ENCODE measurements at places on chromosomes 2 and 18. TPM values are rescaled to one million over a fixed set of nuclear protein-coding genes. Genes with fewer than 3 reads are reported as not detected.

The LDLRAD4 gene
- total RNA-seq: 44.3 TPM

The RGPD4 gene
- total RNA-seq: 0.31 TPM

The UGT1A4 gene
- total RNA-seq: not detected

The GALNT5 gene
- not detected for total RNA-seq

GRCh38 chr2:15560140-15560987 is 770 bp downstream of the NBAS start:
- peak overlapping the region; percentile 95 for H3K27ac ChIP-seq
- peaks cover 2% of the 10 kb centered on the region for H3K36me3 ChIP-seq
- H3K4me1 ChIP-seq: peaks cover 37% of the 10 kb centered on the region
- H3K27me3 ChIP-seq: peaks cover 7% of the 10 kb centered on the region

DNA sequence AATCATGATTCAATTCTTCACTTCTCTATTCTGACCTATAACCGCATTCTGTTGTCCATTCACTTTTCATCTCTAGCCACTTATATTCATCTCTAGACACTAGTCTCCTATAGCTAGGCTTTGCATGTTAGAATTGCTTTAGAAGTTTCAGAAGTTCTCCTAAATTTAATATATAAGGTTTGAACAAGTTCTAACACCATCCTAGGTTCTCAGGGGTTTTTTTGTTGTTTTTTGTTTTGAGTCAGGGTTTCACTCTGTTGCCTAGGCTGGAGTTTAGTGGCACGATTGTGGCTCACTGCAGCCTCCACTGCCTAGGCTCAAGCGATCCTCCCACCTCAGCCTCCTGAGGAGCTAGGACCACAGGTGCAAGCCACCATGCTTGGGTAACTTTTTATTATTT is 19.9 kb downstream of the WDSUB1 start:
- no peak for DNase-seq
- no peaks in the 10 kb centered on the region for H3K4me1 ChIP-seq
- H3K4me3 ChIP-seq: no peak overlapping the region
- no peak overlapping the region for H3K27ac ChIP-seq

DNA sequence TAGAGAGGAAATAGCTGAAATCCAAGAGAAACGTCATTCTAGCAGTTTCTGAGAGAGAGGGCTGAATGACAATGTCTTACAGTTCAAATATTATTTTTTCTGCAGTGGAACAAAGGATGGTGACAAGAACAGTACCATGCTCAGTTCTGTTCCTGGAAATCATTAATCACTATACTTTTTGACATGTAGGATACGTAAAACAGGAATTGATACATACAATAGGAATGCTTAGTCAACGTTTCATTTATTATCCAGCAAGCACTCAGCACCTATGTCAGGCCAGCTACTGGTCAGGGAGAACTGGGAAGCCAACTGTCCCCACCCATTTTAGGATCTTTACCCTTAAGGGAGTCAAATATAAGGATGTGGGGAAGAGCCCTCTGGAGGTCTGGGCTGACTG is 114.7 kb downstream of the DHRS9 start:
- no peak overlapping the region for H3K4me3 ChIP-seq
- no peaks in the 10 kb centered on the region for H3K4me1 ChIP-seq
- DNase-seq: no peak
- peaks cover 17% of the 10 kb centered on the region for H3K27me3 ChIP-seq

DNA sequence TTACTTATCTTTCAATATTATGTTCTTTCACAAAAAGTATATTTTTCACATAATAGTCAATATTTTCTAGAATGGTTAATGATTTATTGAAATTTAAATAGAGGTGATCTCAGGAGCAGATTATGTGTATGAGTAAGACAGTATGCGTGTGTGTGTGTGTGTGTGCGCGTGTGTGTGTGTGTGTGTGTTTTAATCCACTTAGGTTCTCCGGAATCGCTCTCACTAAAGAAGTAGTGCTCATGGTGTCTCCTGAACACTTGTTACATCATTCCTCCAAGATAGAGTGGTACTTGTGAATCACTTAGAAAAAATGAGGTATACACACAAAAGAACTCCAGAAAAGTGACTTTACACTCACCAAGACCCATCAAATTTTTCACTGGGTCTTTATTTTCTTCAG is 91.0 kb upstream of the KCNH7 start:
- no peaks in the 10 kb centered on the region for H3K4me1 ChIP-seq
- no peaks in the 10 kb centered on the region for H3K27me3 ChIP-seq
- no peak overlapping the region for H3K4me3 ChIP-seq
- H3K27ac ChIP-seq: no peak overlapping the region
- no peak for DNase-seq
- no peaks in the 10 kb centered on the region for H3K36me3 ChIP-seq

- no peak for DNase-seq
- peak overlapping the region; percentile 97 for H3K4me3 ChIP-seq
- peaks cover 56% of the 10 kb centered on the region for H3K4me1 ChIP-seq
- peaks cover 4% of the 10 kb centered on the region for H3K36me3 ChIP-seq
Observed at GRCh38 chr2:157899125-157899839, 23.2 kb upstream of the ACVR1 start.

DNA sequence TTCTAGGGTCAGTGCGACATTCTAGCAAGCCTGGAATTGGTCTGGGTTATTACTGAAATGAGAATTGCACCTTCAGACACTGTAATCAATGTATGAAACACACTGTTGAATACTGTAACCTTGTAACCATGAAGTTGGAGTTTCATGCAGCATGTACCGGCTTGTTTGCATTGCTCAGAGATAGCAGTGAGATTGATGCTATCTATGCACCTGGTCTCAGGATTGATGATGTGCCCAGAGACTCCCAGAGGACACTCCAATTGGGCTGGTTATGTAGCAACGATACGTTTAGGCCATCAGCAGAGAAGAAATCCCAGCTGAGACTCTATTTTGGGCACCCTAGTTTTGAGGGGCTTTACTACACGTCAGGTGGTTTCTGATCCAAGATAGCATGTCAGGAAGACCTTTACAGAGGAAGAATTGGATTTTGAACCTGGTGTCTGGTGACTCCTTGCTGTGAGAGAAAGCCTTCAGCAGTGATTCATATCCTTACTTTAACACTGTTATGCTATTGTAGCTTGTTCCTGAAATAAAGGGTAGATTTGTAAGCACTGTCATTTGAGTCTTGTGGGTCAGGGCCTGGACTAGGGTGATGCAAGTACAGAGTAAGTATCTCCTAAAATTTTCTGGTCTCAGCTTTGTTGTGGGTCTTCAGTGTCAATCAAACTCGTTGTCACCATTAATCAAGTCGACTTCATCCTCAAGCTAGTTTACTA is 305.1 kb upstream of the GULP1 start:
- no peaks in the 10 kb centered on the region for H3K27me3 ChIP-seq
- no peaks in the 10 kb centered on the region for H3K36me3 ChIP-seq
- H3K4me3 ChIP-seq: no peak overlapping the region
- no peak overlapping the region for H3K27ac ChIP-seq

DNA sequence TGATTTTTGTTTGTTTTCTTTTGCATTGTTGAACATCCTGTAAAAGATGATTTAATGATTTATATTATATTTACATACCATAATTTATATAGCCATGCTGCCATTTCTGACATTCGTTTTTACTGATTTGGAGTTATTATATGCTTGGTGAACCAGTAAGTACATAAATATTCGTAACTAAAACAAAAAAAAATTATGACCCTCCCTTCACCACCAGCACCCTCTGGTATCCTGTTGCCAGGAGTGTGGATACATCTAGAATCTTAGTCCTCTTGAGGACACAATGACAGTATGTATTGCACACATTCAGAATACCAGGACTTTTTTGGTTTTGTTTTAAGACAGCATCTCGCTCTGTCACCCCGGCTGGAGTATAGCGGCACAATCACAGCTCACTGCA is 43.9 kb upstream of the B3GNT7 start:
- no peak overlapping the region for H3K27ac ChIP-seq
- H3K4me1 ChIP-seq: peaks cover 1% of the 10 kb centered on the region
- peaks cover 2% of the 10 kb centered on the region for H3K27me3 ChIP-seq
- H3K4me3 ChIP-seq: no peak overlapping the region
- DNase-seq: no peak

GRCh38 chr18:59516356-59517155 is 157.5 kb upstream of the LMAN1 start:
- H3K36me3 ChIP-seq: no peaks in the 10 kb centered on the region
- H3K27me3 ChIP-seq: peaks cover 4% of the 10 kb centered on the region
- no peak overlapping the region for H3K4me3 ChIP-seq
- H3K27ac ChIP-seq: no peak overlapping the region
- no peaks in the 10 kb centered on the region for H3K4me1 ChIP-seq

DNA sequence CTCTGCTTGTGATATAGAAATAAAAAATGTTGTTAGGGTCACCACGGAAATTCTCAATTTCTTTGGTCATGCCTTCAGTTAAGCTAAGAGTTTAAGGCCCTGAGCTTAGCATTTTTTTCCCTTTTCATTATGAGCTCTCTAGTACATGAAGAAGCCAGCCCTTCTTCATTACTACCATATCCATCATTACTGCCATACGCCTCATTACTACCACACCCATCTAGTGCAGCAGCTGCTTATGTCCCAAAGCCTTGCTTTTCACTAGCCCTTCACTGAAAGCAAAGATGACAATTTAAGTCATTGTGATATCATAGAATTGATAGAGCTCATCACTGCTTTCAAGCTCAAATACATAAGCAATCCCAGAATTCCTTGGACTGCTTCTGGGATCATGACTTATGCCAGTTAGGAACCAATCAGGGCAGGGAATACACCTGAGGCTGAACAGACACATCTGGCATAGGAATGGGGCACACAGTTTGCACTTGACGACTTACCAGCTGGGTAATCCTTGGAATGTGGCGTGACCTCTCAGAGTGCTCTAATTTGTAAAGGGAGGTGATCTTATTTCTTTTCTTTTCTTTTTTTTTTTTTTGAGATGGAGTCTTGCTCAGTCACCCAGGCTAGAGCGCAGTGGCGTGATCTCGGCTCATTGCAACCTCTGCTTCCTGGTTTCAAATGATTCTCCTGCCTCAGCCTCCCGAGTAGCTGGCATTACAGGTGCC is 40.3 kb downstream of the SOWAHC start:
- peaks cover 9% of the 10 kb centered on the region for H3K27me3 ChIP-seq
- H3K4me1 ChIP-seq: no peaks in the 10 kb centered on the region
- H3K27ac ChIP-seq: no peak overlapping the region

DNA sequence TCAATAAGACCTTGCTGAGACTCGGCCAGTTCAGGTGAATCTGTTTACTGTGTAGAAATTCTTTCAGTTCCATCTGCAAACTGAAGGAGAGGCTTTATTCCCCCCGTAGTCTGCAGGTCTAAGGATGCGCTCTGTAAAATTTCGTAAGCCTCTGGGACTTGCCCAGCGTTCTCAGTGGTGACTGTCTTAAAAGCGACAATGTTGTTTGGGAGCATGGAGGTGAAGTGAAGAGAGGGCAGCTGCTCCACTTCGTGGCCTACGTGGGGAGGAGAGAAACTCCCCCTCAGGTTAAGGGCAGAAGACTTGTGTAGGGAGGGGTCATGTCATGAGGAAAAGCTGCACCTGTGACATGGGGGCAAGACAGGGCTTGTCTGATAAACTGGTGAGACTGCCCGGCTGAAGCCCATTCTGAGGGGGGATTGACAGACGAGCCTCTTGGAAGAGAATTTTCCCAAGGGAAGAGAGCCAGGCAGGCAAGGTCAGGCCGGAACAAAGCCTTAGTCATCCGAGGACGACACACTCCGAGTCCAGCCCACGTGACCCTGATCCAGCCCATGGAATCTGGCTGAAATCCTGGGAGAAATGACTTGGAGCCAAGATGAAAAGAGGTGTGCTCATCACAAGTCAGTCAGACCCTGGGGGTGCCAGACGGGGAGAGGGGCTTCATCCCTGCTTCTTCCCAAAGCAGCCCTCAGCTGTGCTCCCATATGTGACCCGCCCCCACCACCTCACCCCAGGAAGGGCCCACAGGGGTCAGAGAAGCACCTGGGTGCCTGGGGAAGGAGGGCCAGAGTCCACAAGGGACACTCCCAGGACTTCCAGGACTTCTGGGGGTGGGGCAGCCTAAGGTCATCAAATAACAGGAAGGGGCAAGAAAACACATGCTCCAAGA is 88.5 kb upstream of the SH3BP4 start:
- peaks cover 2% of the 10 kb centered on the region for H3K27me3 ChIP-seq
- no peaks in the 10 kb centered on the region for H3K36me3 ChIP-seq
- H3K4me1 ChIP-seq: no peaks in the 10 kb centered on the region
- no peak overlapping the region for H3K27ac ChIP-seq
- DNase-seq: no peak

DNA sequence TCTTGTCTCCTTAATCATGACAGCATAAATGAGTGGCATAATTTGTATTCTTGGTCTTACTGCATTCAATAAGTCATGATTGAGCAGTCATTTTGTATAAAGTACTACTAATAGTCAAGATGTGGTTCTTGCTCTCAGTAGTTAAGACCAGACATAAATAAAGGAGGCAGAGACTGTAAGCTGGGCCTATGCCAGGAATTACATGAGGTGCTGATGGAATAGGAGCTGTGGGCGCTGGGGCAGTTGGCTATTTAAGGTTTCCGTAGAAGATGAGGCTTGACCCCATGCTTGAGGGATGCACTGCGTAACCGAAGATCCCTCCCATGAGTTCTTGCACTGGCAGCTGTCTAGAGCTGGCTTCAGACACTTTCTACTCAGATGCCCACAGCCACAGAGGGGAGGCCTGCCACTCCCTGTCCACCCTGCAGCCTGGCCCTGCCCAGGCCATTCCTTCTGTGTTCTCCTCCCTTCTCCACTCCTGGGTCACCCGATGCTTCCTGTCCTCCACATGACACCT is 150.9 kb upstream of the REV1 start:
- H3K27ac ChIP-seq: no peak overlapping the region
- no peaks in the 10 kb centered on the region for H3K36me3 ChIP-seq
- DNase-seq: no peak
- peaks cover 8% of the 10 kb centered on the region for H3K27me3 ChIP-seq
- H3K4me1 ChIP-seq: no peaks in the 10 kb centered on the region
